Natural killer cell treated with Interleukin-12 subunit alpha and Interleukin-12 subunit beta and Interleukin-15 and Interleukin-18, amount 100 ng/mL, for 72 hours (primary cell): ENCODE measurements at places on chromosomes 5 and 9. TPM values are rescaled to one million over a fixed set of nuclear protein-coding genes. Genes with fewer than 3 reads are reported as not detected.

The PCDHA11 gene
- total RNA-seq, result not detected

The ANKRD18B gene
- 3.9 TPM for total RNA-seq

The GLRA1 gene
- not detected for total RNA-seq

The SLC46A2 gene
- total RNA-seq, result not detected

The TMC1 gene
- not detected for total RNA-seq

The IL11RA gene
- total RNA-seq, result 6.8 TPM

The RASGRF2 gene
- 2.3 TPM for total RNA-seq

The SPINK6 gene
- not detected for total RNA-seq

DNA sequence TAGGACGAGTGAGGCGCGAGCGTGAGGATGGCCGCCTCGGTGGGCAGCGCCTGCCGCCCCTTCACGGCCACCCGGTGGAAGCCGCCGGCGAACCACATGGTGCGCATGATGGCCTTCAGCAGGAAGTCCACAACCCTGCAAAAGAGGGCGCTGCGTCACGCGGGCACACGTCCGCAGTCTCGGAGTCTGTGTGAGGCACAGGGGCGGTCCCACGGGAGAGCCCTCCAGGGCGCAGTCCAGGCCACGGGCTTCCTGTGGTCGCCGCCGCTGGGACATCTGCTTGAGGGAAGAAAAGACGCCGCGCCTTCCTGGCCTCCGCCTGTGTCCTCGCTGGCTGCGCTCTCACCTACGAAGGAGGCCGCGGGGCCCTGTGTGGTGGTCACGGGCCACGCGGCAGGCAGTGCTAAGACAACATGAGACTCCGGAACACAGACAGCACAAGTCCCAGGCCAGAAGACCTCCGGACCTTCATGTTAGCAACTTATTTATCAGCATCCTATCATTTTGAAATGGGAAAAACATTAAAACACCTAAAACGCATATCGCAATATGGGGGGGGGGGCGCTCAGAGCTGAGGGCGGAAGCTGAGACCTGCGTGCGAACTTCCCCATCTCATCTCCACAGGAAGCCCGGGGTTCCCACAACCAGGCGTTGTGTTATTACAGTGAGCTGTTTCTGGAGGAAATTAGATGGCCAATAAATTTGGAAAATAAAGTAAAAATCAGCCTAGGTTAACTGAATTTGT is 28.8 kb downstream of the LPCAT1 start:
- peak; percentile 92 for DNase-seq
- H3K36me3 ChIP-seq, result peaks cover 8% of the 10 kb centered on the region
- no peaks in the 10 kb centered on the region for H3K27me3 ChIP-seq
- H3K27ac ChIP-seq, result peak overlapping the region; percentile 93
- H3K4me1 ChIP-seq, result peaks cover 78% of the 10 kb centered on the region
- peak overlapping the region; percentile 86 for H3K4me3 ChIP-seq

- no peaks in the 10 kb centered on the region for H3K27me3 ChIP-seq
- no peak for DNase-seq
- peaks cover 41% of the 10 kb centered on the region for H3K4me1 ChIP-seq
- peak overlapping the region; percentile 87 for H3K4me3 ChIP-seq
- H3K27ac ChIP-seq, result peak overlapping the region; percentile 98
- H3K36me3 ChIP-seq, result no peaks in the 10 kb centered on the region
These were observed 1.0 kb downstream of the FAM53C start for GRCh38 chr5:138339091-138339456.

DNA sequence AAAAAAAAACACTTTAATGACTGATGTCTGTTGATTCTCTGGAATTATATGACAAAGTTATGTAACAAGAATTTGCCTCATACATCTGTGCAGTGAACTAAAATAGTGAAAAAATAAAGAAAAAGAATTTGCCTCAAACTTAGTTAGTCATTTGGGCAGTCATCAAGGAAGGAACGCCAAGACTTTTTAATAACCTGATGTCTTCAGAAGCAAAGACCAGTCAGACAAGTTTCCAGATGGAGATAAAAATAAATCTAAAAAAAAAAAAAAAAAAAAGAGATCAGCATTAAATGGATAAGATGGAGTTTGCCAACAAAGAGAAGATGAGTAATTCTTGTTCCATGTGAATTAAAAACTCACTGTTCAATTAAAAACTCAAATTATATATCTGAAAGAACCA is 52.3 kb upstream of the JMY start:
- no peak overlapping the region for H3K27ac ChIP-seq
- H3K27me3 ChIP-seq, result no peaks in the 10 kb centered on the region
- H3K4me1 ChIP-seq, result no peaks in the 10 kb centered on the region

GRCh38 chr5:140049205-140049604 is 6.1 kb upstream of the NRG2 start:
- no peak overlapping the region for H3K4me3 ChIP-seq
- DNase-seq, result no peak
- H3K27me3 ChIP-seq, result peaks cover 27% of the 10 kb centered on the region
- H3K4me1 ChIP-seq, result peaks cover 5% of the 10 kb centered on the region
- H3K36me3 ChIP-seq, result peaks cover 5% of the 10 kb centered on the region

- no peaks in the 10 kb centered on the region for H3K4me1 ChIP-seq
- DNase-seq, result no peak
- peaks cover 8% of the 10 kb centered on the region for H3K27me3 ChIP-seq
- no peak overlapping the region for H3K4me3 ChIP-seq
These were observed 158.3 kb upstream of the MAP3K1 start for GRCh38 chr5:56656846-56657726.

DNA sequence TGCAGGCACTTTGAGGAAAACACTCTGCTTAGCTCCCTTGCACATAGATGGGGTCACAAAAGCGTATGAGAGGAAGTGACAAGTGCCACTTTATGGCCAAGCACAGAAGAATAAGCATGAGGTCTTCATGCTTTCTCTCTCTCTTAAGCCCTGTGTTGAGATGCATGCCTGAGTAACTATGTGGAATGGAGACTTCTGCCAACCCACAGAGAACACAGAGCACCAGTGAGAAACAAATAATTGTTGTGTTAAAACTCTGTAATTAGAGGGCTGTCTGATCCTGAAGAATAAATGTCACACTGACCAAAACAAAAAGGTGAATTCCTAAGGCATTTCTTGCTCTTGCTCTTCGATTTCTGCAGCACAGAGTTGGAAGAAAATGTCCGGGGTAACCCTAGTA is 488.5 kb downstream of the CTNND2 start:
- DNase-seq, result no peak
- no peaks in the 10 kb centered on the region for H3K27me3 ChIP-seq

GRCh38 chr5:12399868-12400267 is 495.6 kb upstream of the CTNND2 start:
- DNase-seq, result no peak
- H3K27me3 ChIP-seq, result no peaks in the 10 kb centered on the region

- H3K4me1 ChIP-seq, result peaks cover 27% of the 10 kb centered on the region
- H3K27me3 ChIP-seq, result no peaks in the 10 kb centered on the region
- peak overlapping the region; percentile 48 for H3K27ac ChIP-seq
These were observed 1.3 kb downstream of the ARAP3 start for GRCh38 chr5:141680751-141681201.

GRCh38 chr5:72252574-72253155 is 67.4 kb downstream of the MRPS27 start:
- peaks cover 9% of the 10 kb centered on the region for H3K4me1 ChIP-seq
- no peak for DNase-seq
- peaks cover 5% of the 10 kb centered on the region for H3K36me3 ChIP-seq
- no peak overlapping the region for H3K27ac ChIP-seq
- no peaks in the 10 kb centered on the region for H3K27me3 ChIP-seq

- no peaks in the 10 kb centered on the region for H3K27me3 ChIP-seq
- no peak overlapping the region for H3K27ac ChIP-seq
- H3K4me3 ChIP-seq, result no peak overlapping the region
- peaks cover 2% of the 10 kb centered on the region for H3K4me1 ChIP-seq
- peaks cover 31% of the 10 kb centered on the region for H3K36me3 ChIP-seq
These were observed 4.8 kb upstream of the DIAPH1 start for GRCh38 chr5:141623611-141624010.

DNA sequence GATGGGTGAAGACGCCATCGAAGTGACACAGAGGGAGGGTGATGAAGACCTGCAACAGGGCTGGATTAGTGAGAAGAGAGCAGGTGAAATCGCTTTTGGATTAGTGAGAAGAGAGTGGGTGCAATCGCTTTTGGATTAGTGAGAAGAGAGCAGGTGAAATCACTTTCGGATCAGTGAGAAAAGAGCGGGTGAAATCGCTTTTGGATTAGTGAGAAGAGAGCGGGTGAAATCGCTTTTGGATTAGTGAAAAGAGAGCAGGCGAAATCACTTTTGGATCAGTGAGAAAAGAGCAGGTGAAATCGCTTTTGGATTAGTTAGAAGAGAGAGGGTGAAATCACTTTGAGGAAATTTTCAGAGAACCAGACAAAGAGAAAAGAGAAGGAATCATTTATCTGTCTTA is 67.2 kb upstream of the TRIO start:
- no peak for DNase-seq
- H3K4me3 ChIP-seq, result no peak overlapping the region
- no peaks in the 10 kb centered on the region for H3K36me3 ChIP-seq
- no peak overlapping the region for H3K27ac ChIP-seq

DNA sequence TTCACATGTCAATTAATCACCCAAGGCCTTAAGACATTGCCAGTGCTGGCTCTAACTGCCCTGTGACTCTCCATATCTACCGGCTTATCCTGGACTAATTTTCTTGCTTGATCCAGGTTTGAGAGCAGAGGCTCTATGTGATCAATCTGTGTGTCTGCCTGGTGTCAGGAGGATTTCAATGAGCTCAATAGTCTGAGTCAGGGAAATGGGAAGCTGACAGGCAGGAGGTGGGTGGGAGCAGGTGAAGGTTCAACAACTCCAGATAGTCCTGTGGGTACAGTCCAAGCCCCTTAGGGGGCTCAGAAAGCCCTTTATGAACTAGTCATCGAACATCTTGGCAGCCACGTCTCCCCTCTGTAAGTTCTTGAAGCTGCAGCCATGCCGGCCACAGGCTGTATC is 72.2 kb downstream of the SHB start:
- H3K36me3 ChIP-seq, result no peaks in the 10 kb centered on the region
- H3K4me1 ChIP-seq, result peaks cover 32% of the 10 kb centered on the region
- peaks cover 4% of the 10 kb centered on the region for H3K27me3 ChIP-seq

DNA sequence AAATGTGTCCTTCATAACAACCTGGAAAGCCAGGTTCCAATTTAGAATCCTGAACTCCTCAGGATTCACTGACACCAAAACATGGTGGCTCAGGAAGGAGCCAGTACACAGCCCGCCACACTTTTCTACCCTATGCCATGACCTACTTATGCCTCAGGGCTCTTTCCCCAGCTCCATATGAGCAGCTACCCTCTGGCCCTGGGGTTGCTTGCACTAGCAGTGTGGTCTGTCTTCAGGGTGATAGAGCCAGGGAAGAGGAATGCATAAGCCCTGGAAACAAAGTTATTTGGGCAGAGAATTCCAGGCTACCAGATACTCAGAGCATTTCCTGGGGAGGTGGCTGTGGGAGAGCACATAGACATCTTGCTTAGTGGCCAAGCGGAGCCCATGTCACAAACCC is 15.0 kb upstream of the ECM2 start:
- H3K4me1 ChIP-seq, result no peaks in the 10 kb centered on the region
- no peak for DNase-seq
- H3K27me3 ChIP-seq, result no peaks in the 10 kb centered on the region
- no peak overlapping the region for H3K4me3 ChIP-seq
- no peaks in the 10 kb centered on the region for H3K36me3 ChIP-seq

DNA sequence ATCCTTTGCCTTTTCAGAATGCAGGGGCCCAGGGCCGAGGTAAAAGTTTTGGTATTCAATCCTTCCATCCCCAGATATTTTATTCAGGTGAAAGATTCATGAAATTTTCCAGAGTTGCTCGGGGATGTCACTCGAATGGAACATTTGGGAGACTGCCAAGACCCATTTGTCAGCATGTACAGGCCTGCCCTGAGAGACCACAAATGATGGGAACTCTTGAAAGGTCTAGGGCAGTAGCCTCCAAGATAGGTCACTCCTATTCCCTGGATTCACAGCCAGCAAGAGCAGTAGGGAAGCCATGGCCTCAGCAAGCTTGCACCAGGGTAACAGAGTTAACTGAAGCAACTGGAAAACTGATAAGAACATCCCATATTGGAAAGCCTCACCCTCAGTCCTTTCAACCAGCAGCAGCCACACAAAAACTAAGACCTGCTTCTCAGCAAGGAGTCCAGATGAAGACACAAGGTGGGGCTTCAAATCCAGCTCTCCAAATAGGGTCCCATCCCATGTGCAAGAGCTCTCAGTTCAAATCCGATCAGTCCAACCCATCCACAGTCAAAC is 12.5 kb downstream of the CARD6 start:
- H3K4me3 ChIP-seq, result no peak overlapping the region
- H3K27me3 ChIP-seq, result peaks cover 5% of the 10 kb centered on the region
- H3K4me1 ChIP-seq, result no peaks in the 10 kb centered on the region
- no peak overlapping the region for H3K27ac ChIP-seq

DNA sequence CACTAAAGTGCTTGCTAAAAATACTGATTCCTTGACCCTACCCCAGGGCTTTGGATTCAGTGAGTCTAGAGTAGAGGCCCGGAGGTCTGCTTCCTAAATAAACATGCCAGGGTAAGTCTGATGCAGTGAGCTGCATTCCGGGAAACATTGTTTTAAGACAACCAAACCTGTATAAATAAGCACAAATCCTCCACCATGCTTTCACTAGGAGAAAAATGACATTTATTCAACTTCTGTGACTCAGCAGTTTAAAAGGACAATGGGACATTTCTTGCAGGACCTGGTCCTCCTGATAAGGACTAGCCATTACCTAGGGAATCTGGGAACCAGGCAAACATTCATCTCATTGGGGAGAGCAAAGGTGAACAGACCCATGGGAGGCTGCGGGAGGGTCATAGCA is 335.3 kb downstream of the MLLT3 start:
- no peaks in the 10 kb centered on the region for H3K27me3 ChIP-seq
- H3K36me3 ChIP-seq, result no peaks in the 10 kb centered on the region
- H3K4me1 ChIP-seq, result peaks cover 7% of the 10 kb centered on the region
- no peak overlapping the region for H3K27ac ChIP-seq

DNA sequence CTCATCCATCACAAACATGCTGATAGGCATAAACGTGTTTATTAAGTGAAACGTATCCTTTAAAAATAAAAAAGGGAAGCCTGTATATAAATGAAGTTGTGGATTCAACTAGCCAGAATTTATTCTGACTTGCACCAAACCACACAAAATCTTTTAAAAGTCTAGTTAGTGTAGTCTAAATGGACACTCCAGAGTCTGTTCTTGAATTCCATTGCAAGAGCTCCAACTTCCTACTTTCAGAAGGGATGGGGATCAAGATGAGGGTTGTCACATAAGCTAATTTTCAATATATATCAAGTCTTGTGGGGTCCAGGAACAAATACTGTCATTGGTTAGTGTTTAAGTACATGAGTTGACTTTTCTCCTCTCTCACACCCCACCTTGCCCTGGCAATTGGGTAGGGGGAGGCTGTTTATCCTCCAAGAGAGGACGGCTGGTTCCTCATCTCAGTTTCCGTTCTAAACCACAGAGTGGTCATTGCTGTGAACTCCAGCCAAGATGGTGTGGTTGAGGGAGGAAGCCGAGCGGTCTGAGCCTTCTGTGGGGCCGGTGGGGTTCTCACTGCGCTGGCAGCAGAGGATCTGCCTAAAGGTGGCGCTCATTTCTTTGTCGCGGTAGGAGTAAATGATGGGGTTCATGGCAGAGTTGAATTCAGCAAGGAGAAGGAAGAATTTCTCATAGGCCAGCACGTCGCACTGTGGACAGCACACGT is 163.2 kb downstream of the LPAR1 start:
- H3K4me3 ChIP-seq, result no peak overlapping the region
- H3K27ac ChIP-seq, result no peak overlapping the region
- no peaks in the 10 kb centered on the region for H3K27me3 ChIP-seq
- H3K36me3 ChIP-seq, result no peaks in the 10 kb centered on the region
- H3K4me1 ChIP-seq, result peaks cover 5% of the 10 kb centered on the region
